GF-D8 (cell line): ENCODE measurements at places on chromosomes 16 and 17.
A peak's percentile ranks its signal among the peaks of the same experiment; 100 is the strongest.

DNA sequence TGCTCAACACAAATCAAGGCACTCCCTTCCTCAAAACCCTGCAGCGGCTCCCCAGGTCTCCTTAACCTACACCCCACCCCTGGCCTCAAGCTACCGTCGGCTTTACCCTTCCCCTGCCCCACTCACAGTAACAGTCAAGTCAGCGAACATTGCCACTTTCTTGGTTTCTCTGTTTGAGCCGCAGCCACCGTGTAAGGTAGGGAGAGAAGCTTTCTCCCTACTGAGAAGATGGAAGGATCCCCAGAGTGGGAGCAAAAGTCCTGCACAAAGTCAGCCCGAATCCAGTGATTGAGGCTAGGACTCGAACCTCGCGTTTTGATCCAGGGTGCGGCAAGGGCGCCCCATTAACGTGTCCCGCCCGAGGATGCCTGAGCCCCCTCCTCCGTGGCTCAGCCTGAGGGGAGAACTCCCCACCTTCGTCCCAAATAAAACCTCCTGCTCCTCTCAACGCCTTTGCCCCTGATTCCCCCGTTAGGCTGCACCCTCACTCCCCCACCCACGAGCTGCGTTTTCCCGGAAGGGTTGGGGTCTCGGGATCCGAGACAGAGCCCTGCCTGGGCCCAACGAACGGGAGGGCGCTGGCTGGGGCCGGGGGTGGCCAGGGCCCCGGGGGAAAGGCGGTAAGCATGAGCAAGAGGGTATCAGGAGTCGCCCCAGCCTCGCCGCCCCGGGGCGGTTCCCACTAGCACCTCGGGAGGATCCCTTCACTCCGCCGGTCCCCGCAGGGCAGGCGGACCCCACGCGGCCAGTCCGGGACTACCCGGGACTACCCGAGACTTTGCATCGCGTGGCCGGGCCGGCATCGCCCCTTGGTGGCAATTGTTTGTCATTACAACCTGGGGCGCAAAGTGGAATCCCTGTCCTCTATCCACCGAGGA, 9.9 kb upstream of the NAGS start:
- peak; percentile 1 for DNase-seq

DNA sequence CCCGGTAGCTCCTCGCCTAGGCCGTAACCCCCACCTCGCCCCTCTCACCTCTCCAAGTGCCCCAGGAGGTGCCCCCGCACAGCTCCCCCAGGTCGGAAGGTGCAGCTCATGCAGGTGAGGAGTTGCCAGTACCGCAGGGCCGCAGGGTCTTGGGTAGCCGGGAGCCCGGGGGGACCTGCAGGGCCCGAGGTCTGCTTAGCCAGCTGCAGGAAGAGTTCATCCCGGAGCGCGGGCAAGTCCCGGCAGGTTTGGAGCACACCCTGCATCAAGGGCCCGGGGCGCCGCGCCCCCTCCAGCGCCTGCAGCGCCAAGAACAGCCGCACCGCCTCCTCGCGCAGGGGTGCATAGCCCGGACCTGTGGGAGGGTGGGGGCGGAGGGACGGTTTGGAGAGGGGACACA, 4.8 kb downstream of the PLEKHH3 start:
- no peak for DNase-seq

GRCh38 chr17:5201011-5201410, 9.3 kb upstream of the ZNF594 start:
- no peak for DNase-seq

DNA sequence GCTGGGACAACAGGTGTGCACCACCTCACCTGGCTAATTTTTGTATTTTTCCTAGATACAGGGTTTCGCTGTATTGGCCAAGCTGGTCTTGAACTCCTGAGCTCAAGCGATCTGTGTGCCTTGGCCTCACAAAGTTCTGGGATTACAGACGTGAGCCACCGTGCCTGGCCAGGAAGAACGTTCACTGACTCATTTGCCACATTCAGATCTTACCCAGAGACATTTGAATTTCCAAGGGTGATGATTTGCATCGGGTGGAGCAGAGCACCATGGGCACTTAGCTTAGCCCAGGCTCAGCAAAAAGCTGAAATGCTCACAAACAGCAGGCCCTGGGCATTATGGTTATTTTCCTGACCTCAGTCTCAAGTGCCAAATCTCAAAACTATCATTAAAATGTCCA, 14.5 kb upstream of the ADORA2B start:
- no peak for DNase-seq

DNA sequence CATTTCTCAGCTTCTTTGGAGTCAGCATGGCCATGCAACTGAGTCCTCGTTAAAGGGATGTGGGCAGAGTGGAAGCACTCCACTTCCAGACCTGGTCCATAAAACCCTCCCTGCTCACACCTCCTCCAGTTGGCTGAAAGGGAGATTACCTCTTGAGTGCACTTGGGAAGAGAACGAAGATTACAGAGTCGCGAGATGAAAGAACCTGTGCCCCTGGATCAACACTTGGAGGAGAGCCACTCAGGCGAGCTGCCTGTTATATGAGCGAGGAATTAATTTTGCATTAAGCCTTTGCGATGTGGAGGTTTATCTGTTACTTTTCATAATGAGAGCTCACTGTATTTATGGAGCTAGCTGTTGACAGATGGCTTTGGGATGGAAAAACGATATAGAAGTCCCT, 147.9 kb downstream of the MAF start:
- no peak for DNase-seq

DNA sequence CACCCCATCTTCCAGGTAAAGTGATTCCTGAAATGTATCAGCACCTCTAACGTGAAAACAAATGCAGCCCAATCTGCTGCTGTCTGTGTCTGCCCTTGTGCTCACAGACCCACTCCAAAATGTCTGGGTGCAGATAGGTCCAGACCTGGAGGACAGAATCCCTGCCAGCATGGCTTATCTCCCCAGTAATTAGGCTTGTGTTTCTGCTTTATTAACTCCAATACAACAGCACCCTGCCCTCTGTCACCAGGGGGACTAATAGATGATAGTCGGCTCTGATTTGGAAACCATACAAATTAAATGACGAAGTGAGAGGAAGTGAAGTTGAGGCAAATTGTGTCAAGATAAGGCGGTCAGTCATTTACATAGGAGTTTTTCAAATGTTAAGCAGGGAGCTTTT, 608.3 kb upstream of the SALL1 start:
- no peak for DNase-seq

- DNase-seq, result no peak
Measured at GRCh38 chr16:83651871-83652270, 155.9 kb upstream of the HSBP1 start.

- peak; percentile 24 for DNase-seq
Measured at GRCh38 chr16:89453501-89454321, 36.6 kb downstream of the ANKRD11 start.

GRCh38 chr16:16101585-16101984, 121.7 kb downstream of the ABCC6 start:
- no peak for DNase-seq

- DNase-seq, result peak; percentile 52
Measured at GRCh38 chr16:88920618-88921590, 54.4 kb upstream of the PABPN1L start.

- no peak for DNase-seq
Measured at GRCh38 chr17:12995896-12996295, 21.9 kb downstream of the ELAC2 start.

DNA sequence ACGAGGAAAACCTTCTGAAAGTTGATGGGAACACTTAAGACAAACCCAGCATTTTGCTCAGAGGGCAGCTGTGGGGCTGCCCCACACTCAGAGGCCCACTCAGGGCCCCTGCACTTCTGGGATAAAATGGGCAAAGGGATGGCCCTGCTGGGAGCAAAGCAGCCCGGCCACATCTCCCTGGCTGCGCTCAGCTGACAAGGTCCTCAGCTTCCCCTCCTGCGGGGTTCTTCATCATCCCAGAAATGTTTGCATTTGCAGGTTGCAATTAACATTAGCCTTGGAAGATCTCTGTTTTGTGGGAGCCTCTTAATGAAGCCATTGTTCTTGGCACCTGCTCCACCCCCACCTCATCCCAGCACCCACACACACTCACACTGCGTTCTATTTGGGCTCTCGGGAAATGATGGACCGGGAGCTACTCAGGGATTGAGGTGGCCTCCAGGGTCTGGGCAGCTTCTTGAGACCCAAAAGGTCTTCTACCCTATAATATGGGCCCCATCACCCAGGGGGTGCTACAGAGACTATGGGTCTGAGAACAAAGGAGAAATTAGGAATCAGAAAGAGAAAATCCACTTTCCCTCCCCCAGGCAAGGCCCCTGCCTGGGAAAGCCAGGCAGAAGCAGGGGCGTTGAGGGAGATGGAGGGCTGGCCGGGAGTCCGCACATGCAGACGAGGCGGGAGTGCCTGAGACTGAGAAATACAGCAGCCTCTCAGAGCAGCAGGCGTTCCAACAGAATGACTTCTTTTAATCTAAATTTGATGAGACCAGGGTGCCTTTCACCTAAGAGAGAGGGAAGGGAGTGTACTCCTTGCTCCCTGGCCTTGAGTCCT, 53.7 kb upstream of the RPL38 start:
- no peak for DNase-seq

GRCh38 chr16:3317315-3317999, 12.2 kb downstream of the ZNF75A start:
- DNase-seq, result no peak

GRCh38 chr16:86396422-86396821, 113.9 kb upstream of the FOXF1 start:
- no peak for DNase-seq

DNA sequence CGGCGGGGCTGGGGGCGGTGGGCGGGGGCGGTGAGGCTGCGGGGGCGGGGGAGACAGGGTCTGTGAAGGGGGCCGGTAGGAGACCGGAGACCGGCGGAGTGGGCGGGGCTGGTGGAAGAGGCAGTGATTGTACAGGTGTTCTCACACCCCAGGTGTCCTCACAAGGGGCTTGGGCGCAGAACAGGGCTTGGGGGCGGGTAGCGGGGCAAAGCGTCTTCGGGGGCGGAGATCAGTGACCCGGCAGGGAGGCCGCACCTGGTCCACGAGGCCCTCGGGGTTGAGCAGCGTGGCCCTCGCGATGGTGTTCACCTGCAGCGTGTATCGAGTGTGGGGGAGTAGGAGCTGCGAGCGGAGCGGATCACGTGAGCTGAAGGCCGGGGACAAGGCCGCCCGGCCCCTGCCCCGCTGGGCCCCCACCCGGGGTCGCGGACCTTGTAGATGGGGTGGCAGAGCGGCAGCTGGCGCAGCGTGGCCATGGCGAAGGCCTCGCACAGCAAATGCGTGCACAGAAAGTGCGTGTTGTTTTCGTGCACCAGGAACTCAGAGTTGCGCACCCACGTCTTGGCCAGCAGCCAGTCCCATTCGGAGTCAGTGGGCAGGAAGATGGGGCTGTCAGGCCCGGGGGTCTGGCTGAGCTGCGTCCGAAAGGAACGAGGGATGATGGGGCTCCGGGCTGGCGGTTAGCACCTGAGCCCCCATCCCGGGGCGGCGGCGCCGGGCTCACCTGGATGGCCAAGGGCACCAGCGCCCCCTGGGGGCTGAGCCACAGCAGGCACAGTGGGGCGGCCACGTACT, 8.5 kb downstream of the ALOXE3 start:
- no peak for DNase-seq

DNA sequence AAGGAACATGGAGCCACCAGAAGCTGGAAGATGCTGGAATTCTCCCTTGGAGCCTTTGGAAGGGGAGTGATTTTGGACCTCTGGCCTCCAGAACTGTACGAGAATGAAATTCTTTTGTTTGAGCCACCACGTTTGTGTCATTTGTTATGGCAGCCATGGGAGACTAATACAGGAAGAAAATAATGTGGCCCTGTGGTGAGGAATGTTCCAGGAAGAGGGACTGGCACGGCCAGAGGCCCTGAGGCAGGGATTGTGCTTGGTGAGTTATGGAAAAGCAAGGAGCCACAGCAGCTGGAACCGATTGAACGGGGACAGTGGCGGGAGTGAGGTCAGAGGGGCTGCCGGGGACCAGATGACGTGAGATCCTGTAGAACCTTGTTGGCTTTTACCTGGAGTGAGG, 51.4 kb downstream of the CFAP20 start:
- DNase-seq, result no peak

DNA sequence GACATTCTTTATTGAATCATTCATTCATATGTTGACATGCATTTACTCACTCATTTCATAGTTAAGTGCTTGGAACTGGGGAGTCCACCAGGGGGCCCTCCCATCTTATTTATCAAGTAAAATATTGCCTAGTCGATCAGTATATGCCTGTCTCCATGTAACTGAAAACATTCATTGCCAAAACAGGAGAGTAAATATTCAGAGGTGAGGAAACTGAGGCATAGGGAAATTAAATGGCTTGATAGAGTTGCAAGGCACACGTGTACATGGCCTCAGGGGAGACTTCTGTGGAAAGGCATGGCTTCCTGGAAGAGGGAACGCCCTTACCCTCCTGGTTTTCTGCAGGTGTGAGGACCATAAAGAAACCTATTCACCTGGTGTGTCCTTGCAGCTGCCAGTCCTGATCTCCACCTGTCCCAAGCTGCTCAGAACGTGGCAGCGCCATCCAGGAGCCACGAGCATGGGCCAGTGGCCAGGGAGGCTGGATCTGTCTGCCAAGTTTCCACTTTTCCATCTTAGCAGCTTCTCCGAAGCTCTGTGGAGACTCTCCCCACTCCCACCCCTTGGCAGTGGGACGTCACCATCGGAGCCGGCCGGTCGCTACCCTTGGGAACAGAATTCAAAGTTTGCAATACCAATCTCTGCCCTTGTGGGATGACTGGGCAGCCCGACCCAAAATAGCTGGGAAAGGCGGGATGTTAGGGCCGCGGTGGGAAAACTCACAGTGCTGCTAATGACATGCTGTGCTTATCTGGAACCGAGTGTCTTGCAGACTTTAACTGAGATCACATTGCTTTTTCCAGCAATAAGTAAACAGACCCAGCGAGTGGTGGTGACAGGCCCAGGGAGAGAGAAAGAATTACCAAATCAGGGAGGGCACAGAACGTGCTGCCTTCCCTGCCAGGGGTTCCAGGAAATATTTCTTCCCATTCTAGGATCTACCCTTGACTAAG, 4.1 kb upstream of the C1QTNF1 start:
- peak; percentile 17 for DNase-seq
